Thoracic aorta (tissue), 2 donors: ENCODE measurements at places on chromosomes 5 and 9. TPM values are rescaled to one million over a fixed set of nuclear protein-coding genes. Genes with fewer than 3 reads are reported as not detected.

- H3K4me3 ChIP-seq = no peak overlapping the region
- no peaks in the 10 kb centered on the region for H3K4me1 ChIP-seq
- H3K27ac ChIP-seq = no peak overlapping the region
Measured at GRCh38 chr5:89372176-89372575, 489.2 kb upstream of the MEF2C start.

DNA sequence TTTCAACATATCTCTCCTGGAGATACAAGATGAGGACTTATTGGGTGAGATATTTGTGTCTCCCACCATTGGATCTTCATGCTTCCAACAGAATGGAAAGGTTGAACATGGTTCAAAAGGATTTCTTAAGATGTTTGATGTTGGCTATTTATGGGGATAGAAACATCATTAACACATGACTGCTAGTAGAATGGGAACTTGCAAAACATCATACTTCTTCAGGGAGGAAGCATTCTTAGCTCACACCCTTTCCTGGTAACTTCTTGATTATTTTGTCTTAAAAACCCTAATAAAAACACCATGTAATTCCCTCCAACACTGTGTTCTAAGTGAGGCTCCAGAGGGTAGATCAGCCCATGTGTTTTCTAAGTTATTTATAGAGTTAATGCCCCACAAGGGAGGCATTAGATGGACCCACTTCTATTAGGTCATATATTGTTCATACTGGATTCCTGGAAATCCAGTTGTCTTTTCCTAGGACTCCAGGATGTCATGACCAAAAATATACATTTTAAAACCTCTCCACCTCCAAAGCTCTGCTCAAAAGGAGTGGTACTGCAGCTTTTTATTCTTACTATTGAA is 95.8 kb downstream of the FOXD1 start:
- no peaks in the 10 kb centered on the region for H3K4me1 ChIP-seq
- no peak for DNase-seq

DNA sequence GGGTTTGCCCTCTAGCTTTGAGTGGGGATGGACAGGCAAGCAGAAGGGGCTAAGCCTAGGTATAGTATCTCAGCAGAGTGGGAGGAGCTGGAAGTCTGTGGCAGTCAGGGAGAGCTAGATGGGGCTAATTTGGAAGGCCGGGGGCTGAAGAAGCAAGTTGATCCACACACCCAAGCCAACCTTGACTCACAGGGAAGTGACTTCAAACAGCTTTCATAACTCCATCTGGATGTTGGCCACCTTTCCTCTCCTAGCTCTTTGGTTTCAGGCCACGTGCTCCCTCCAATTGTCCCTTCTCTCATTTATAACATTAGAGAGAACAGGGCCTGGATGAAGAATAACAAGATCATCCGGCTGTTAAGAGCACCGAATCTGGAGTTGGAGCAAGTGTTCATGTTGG is 36.8 kb downstream of the EGR1 start:
- peaks cover 15% of the 10 kb centered on the region for H3K4me1 ChIP-seq
- H3K27me3 ChIP-seq = no peaks in the 10 kb centered on the region
- peaks cover 6% of the 10 kb centered on the region for H3K36me3 ChIP-seq
- no peak overlapping the region for H3K4me3 ChIP-seq
- DNase-seq = no peak

Gene PARP8
- 34.7 TPM for total RNA-seq

Gene SHC3
- 1.5 TPM for total RNA-seq
